ENCODE measurements at places on chromosomes 7 and 10.

GRCh38 chr7:51802718-51803117 is 486.1 kb upstream of the COBL start:
- DNase-seq = no peak

- no peak for DNase-seq
These were observed 2.9 kb downstream of the SH2D4B start for GRCh38 chr10:80540618-80540980.

DNA sequence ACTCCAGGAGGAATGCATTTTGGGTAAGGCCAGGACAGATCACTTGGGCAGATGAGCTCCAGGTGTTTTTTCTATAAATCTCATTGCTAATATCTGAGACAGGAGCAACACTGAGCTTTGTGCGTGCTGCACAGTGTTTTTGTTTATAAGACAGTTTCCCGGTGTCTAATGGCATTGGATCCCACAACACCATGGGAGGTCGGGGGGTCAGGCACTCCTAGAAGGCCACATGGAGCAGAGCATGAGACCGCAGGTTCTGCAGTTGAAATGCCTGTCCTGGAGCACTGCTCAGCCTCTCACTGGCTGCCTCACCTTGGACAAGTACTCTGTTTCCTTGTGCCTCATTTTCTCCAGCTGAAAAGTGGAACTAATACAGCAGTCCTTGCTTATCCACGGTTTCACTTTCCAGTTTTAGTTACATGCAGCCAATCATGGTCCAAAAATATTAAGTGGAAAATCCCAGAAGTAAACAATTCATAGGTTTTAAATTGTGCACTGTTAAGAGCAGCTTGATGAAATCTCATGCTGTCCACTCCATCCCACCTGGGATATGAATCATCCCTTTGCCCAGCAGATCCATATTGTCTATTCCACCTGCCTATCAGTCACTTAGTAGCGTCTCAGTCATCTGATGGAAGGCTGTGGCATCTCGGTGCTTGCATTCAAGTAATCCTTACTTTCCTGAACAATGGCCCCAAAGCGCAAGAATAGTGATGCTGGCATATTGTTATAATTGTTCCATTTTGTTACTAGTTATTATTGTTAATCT is 35.2 kb downstream of the ATXN7L1 start:
- DNase-seq = no peak

GRCh38 chr7:144957998-144958397 is 122.1 kb upstream of the TPK1 start:
- no peak for DNase-seq

DNA sequence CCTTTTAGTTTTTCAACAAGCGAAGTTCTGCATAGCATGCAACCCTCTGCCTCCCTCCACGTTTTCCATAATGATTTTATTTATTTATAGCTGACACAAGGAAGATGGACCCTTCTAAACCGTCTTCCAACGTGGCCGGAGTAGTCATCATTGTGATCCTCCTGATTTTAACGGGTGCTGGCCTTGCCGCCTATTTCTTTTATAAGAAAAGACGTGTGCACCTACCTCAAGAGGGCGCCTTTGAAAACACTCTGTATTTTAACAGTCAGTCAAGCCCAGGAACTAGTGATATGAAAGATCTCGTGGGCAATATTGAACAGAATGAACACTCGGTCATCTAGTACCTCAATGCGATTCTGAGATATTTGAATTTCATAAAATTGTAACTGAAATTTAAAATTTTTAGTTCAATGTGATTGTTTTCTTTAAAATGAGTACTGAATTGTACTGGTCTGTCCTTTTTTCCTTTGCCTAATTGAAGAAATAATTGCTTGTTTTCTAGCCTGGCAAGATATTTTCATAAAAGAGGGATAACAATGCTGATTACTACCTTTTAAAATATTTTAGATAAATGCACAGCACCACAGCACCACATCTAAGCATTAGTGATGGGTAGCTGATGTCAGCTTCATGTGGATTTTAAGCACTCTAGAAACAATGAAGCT is 41.5 kb upstream of the SLC39A12 start:
- peak; percentile 20 for DNase-seq

Measured in SHP77 (cell line).